GOT3 (cell line): ENCODE measurements at places on chromosomes 7 and 10.

- no peak for DNase-seq
Measured at GRCh38 chr10:71622154-71622526, 97.4 kb downstream of the C10orf105 start.

GRCh38 chr10:61605221-61605620, 57.5 kb upstream of the CABCOCO1 start:
- no peak for DNase-seq

DNA sequence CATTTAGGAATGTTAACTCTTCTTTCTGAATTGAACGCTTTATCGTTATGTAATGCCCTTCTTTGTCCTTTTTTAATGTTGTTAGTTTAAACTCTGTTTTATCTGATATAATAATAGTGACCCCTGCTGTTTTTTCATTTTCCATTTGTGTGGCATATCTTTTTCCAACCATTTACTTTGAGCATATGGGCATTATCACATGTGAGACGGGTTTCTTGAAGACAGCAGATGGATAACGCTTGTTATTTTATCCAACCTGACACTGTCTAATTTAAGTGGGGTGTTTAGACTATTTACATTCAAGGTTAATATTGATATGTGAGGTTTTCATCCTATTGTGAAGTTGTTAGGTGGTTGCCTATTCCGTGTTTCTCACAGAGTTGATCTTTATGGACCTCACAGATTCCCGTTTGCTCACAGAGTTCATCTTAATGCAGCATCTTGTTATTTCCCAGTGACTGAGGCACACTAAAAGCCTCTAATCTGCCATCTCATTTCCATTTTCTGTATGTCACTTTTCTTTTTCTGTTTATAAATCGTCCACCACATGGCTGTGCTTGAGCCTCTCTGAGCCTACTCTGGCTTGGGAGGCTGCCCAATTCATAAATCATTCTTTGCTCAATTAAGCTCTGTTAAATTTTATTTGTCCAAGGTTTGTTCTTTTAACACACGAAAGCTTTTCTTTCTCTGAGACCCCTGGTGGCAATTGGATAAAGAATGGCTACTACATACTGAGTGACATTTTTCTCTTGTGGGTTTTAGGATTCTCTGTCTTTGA, 286.2 kb downstream of the HTR7 start:
- no peak for DNase-seq

GRCh38 chr10:91558473-91558872, 74.4 kb downstream of the PPP1R3C start:
- DNase-seq: no peak

- no peak for DNase-seq
Measured at GRCh38 chr7:18521945-18522566, 26.5 kb downstream of the HDAC9 start.

GRCh38 chr10:58350619-58351323, 16.0 kb downstream of the UBE2D1 start:
- DNase-seq: no peak

DNA sequence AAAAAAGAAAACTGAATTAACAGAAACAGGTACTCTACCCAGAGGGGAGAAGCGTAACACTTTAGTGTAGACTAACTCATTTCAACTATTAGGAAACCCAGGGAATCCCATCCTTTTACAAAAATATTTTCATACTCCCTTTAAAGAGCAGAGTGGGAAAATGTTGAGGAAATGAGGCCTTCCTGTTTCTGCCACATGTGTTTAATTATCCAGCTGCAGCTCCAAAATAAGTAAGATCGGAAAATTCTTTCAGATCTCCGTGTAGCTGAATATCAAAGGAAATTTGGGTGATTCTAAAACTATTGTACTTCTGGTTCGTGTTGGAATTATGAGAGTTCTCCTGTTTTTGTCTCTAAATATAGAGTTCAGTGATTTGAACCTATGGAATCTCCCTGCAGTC, 58.0 kb upstream of the CAV2 start:
- no peak for DNase-seq

DNA sequence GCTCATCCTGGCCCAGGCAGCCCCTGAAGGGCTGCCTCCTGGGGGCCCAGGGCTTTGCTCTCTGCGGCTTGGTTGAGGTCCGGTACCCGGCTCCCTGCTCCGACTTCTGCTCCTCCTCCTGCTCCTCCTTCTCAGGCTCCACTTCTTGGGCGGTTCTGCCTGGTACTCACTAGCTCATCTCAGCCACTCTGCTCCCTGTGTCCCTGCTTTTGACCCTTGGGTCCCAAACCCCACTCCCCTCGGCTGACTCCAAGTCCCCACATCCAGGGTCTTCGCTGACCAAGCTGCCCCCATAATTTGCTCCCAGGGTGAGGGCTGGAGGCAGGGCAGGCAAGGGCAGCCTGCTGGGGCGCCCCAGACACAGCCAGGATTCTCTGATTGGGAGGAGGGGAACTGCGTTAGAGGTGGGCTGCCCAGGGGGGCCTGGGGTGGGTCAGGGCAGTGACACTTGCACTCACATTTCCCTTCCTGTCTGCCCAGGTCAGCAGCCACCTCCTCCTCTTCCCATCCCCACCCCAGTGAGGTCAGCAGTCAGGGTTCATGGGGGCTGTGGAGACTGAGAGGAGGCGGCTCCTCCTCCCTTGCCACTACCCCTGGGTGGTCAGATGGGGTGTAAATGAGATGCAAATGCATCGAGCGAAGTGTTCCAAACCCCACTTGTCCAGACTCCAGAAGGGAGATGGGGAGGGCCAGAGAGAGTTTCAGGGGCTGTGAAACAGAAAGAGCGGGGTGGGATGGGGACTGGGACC, 2.2 kb downstream of the SMARCD3 start:
- DNase-seq: no peak

GRCh38 chr10:54434782-54435181, 366.2 kb downstream of the PCDH15 start:
- DNase-seq: no peak

DNA sequence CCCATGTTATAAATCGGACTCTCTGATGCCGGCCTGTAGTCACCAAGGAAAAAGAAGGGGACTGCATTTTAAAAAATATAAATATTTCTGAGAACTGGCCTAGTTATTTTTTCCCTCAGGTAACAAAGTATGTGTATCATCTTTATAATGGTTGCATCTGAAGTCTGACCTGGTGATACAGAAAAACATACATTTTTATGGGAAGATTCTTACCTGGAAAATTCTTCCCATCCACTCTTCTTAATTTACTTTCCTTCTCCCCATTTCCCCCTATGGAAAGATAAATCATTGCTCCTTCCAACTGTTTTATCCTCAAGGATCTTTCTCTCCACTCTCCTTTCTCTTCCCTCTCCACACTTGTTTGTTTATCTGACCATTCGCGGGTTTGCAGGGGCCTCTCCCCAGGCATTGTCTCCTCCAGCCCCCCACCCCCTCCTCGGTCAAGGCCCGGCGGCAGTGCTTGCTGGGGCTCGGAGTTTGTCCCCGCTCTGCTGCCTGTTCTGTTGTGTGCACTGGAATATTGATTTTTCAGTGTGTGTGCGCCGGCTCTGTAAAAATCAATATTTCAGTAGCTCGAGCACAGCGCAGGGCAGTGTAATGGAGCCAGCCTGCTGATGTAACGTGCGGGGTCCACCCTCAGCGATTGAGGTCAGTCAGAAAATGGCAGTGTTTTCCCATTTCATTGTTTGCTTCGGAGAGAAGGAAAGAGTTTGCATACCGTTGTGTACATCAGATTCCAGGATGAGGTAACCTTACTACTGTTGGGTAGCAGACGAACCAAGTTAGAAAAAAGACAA, 199.5 kb upstream of the NFE2L3 start:
- no peak for DNase-seq

DNA sequence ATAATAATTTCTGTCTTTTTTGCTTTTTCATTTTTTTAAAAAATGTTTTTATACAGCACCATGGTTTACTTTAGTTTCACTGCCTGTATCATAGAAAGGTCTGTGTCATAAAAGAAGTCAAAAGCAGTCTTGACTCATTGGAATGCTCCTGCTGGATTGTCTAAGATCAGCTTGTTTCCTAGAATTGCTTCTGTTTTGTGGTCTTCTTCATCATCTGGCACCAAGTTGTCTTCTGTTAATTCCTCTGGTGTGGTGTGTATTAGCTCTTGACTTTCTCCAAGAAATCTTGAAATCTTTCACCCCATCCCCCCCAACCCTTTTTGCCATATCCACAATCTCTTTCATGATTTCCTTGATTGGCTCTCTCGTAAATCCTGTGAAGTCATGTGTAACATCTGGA, 250.3 kb upstream of the CXCL12 start:
- DNase-seq: no peak

DNA sequence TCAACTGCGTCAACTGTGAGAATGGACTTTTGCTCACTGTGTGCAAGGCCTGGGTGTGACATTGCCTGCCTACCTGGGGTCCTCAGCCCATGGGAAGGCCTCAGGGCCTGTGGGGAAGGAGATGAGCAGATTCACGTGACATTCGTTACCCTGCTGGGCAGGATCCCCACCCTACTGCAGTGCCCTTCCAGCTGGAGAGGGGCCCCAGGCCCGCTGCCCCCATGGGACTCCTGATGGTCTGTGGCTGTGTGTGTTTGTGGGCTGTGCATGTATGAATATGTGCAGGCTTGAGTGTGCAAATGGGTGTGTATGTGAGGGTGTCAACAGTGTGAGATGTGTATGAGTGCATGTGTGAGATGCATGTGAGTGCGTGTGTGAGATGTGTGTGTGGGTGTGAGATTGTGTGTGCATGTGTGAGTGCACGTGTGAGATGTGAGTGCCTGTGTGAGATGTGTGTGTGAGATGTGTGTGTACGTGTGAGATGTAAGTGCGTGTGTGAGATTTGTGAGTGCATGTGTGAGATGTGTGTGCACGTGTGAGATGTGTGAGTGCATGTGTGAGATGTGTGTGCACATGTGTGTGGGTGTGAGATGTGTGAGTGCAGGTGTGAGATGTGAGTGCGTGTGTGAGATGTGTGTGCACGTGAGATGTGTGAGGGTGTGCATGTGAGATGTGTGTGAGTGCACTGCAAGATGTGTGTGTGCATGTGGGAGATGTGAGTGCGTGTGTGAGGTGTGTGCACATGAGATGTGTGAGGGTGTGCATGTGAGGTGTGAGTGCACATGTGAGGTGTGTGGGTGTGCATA, 29.7 kb downstream of the PPIF start:
- no peak for DNase-seq

DNA sequence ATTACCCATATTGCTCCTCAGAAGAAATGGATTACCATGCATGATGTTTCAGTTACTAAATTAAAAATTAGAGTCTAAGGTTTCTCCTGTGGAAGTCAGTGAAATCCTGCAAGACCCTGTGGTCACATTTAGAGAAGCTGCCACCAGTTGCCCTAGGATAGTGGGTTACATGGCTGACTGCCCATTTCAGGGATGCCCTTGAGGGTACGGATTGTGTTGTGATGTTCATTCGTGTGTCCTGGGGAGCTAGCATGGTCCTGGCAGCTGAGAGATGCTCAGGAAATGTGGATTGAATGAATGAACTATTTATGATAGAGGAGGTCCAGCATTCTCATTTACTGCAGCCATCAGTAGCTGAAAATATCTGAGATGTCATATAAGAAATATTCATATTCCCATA, 55.1 kb downstream of the TMEM178B start:
- DNase-seq: no peak

DNA sequence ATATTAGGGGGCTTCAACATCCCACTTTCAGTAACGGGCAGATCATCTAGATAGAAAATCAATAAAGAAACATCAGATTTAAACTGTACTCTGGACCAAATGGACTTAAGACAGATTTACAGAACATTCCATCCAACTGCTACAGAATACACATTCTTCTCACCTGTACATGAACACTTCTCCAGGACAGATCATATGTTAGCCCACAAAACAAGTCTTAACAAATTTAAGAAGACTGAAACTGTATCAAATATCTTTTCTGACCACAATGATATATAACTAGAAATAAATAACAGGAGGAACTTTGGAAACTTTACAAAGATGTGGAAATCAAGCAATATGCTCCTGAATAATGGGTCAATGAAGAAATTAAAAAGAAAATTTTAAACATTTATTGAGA, 86.7 kb downstream of the MICU1 start:
- no peak for DNase-seq

DNA sequence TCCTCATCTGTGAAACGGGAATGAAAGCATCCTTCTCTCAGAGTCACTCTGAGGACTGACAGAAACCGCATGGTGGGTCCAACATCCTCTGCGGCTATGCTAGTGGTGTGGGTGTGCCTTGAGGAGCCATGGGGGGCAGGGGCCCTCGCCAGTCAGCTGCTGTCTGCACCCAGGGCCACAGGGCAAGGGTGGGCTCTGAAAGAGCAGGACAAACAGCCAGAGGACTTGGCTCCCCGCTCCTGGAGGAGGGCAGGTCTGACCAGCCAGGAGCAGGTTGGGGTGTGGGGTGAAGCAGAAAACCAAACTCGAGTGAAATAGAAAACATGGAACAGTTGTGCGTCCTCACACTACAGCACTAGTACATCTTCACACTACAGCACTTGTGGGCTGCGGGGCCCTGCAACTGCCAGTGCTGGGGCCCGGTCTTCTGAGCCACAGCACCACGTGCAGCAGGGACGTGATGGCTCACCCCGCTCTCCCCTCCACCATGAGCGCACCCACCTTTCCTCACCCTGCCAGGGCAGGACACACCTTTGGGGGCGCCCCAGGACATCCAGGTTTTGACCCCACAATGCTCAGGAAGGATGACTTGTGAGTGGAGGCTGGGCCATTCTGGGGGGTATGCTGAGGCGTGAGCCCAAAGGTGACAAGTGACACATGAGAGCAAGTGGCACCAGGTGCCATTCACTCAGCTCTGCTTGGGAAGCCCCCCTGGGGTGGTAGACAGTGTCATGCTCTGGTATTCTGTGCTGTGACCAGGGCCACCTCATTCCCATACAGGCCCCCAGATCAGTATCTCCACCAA, 96.1 kb upstream of the RET start:
- DNase-seq: no peak

DNA sequence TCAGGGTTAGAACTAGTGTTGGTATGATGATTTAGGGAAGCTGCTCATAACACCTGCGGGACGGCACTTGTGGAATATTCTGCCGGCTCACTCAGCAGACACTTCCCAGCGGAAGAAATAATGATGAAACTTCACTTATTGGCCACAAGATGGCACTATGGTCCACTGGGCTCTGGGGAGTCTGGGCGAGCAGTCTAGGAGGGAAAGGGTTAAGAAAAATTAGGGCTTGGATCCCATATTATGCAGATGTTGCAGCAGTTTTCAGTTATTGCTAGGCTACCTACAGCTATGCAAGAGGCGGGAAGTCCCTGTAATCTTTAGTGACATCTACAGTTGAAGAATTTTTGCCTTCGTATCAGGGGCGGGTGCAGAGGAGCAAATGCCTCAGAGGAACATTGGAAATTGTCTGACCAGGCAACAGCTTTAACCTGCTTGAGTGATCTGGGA, 238.7 kb upstream of the PRSS58 start:
- no peak for DNase-seq

GRCh38 chr10:115951242-115951641, 321.8 kb downstream of the GFRA1 start:
- DNase-seq: no peak

DNA sequence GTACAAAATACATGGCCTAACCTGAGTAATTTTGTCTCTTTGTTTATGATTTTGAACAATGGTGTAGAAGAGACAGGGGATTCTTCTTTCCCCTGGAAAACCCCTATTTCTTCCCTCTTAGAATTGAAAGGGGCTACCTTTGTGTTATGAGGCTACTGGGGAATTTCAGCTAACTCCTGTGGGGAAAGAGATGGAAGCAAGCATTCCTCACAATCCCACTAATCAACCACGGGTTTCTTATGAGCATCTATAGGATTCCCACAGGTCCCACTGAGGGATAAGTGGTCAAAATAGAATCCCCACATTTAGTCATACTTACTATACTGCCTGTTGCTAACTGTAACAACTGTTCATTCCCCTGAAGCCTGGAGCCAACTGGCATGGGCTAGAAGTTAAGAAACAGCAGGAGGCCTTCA, 32.2 kb upstream of the ITGB8 start:
- DNase-seq: no peak
